Smooth muscle cell of bladder (primary cell): ENCODE measurements at places on chromosomes 6 and 20. TPM values are rescaled to one million over a fixed set of nuclear protein-coding genes. Genes with fewer than 3 reads are reported as not detected.

Gene EIF2S2
- 108 and 134 TPM in 2 replicates for total RNA-seq

Gene SLC22A3
- total RNA-seq, result 0.43 and 3.0 TPM in 2 replicates

Gene RHAG
- not detected in 2 replicates for total RNA-seq

Gene TGIF2
- total RNA-seq, result 5.1 and 7.7 TPM in 2 replicates

Gene TCF21
- total RNA-seq, result 19.0 and 27.4 TPM in 2 replicates

Gene PACSIN1
- total RNA-seq, result not detected in 2 replicates

Gene FRK
- 1.9 and 3.1 TPM in 2 replicates for total RNA-seq

Gene TBXT
- total RNA-seq, result not detected in 2 replicates

Gene STMN3
- 2.1 and 2.3 TPM in 2 replicates for total RNA-seq

Gene RNGTT
- total RNA-seq, result 13.5 and 14.4 TPM in 2 replicates
